ENCODE measurements at places on chromosomes 5 and 9.
A peak's percentile ranks its signal among the peaks of the same experiment; 100 is the strongest.

- DNase-seq, result no peak
Observed at GRCh38 chr5:40587376-40587775, 92.3 kb upstream of the PTGER4 start.

- DNase-seq, result no peak
Observed at GRCh38 chr9:80554856-80555255, 983.1 kb downstream of the TLE4 start.

- no peak for DNase-seq
Observed at GRCh38 chr5:42494414-42494813, 71.2 kb downstream of the GHR start.

DNA sequence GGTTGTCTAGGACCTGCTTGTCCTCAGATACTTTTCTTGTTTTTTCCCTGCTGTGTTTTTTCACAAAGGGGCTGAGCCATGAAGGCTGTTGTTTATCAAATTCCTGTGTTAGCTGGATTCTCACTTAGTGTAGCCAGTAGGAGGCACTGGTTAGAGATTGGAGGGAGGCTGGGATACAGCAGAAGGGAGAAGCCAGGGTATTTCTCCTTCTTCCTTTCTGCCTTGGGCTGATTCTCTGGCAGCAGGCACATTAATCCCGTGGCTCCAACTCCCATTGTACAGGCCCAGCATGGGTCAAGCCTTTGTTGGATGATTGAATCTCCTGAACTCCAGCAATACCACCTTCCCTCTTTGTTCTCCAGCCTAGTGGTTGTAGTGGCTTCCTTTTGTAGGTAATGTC lies 46.4 kb upstream of the FAM170A start:
- DNase-seq, result no peak

GRCh38 chr5:92659246-92659645 lies 921.8 kb downstream of the NR2F1-AS1 start:
- peak; percentile 5 for DNase-seq

- DNase-seq, result peak; percentile 37
Observed at GRCh38 chr5:67248703-67249589, 52.3 kb upstream of the CD180 start.

- DNase-seq, result no peak
Observed at GRCh38 chr5:159161361-159162214, 47.8 kb downstream of the RNF145 start.

- DNase-seq, result no peak
Observed at GRCh38 chr5:59036274-59036961, 453.5 kb downstream of the RAB3C start.

- DNase-seq, result no peak
Observed at GRCh38 chr5:167792514-167792913, 498.9 kb upstream of the WWC1 start.

DNA sequence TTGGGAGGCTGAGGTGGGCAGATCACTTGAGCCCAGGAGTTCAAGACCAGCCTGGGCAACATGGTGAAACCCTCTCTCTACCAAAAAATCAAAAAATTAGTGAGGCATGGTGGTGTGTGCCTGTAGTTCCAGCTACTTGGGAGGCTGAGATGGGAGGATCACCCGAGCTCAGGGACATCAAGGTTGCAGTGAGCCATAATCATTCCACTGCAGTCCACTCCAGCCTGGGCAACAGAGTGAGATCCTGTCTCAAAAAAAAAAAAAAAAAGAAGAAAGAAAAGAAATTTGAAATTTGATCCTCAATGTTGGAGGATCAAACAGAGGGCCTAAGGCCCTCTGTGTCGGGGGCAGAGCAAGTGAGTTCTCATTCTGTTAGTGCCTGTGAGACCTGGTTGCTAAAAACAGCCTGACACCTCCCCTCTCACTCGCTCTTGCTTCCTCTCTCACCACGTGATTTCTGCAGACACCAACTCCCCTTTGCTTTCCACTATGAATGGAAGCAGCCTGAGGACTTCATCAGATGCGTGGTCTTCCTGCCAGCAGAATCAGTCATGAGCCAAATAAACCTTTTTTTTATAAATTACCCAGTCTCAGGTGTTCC lies 8.4 kb upstream of the GOLPH3 start:
- DNase-seq, result no peak

DNA sequence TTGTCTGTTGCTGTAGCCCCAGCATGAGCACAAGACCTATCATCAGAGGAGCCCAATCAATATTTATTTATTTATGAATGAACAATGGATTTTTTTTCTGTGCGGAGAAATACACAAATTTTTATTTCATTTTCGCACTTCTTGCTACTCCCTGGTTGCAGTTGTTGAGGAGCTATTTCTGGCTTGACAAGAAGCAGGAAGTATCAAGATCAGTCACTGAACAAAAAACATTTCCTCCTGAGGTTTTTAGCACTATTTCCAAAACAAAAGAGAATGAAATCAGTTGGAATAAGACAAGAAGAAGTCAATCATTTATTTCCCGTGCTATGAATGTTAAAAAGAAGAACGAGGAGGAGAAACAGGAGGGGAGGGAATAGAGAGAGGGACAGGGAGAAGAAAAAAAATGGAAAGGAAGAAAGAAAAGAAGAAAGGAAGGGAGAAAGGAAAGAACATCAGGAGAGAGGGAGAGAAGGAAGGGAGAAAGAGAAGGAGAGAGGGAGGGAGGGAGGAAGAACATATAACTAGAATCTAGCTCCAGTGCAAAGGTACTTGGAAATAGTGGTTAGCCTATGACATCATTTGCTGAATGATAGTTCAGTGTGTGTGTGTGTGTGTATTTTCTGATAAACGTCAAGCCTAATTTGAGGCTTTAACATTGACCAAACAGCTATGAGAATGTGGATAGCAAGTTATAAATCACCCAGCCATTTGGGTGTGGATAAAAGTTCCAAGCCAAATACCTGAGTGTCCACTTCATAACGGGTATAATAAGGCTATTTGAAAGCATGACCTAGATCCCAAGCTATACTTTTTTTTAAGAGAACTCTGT lies 586.0 kb downstream of the EBF1 start:
- no peak for DNase-seq

- DNase-seq, result no peak
Observed at GRCh38 chr9:19533373-19533772, 124.6 kb downstream of the ACER2 start.

DNA sequence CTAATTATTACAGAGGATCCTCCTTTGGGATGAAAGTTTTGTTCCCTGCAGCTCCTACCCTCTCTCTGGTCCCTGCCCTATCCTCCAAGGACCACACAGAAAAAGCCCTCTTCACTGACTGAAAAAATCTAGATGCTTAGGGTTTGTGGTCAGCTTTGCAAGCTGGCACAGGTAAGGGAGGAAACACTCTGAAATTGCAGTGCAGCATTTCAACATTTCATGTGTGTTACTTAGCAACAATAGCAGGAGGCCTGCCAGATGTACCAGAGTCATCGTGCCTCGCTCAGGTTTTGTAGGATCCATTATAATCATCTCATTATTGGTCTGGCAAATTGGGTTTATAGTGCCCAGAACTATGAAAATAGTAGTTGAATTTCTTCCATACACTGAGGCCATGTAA lies 109.5 kb downstream of the PALM2AKAP2 start:
- DNase-seq, result peak; percentile 38

DNA sequence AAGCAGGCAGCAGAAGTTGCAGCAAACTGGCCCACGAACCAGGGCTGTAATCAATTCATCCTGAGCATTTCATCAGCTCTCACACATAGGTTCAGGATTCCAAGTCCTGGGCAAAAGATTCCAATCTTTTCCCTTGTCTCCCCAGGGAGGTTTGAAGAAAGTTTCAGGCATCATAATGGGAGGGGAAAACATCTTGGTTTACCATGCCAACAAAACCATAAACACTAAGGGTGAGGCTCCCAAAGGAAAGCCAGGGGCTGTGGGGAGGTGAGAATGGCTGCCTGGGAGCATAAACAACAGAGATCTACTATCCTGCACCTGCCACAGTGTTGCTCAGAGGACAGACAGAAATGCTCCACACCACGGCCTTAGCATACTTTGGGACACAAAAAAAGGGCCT lies 94.6 kb downstream of the SH3TC2 start:
- no peak for DNase-seq

DNA sequence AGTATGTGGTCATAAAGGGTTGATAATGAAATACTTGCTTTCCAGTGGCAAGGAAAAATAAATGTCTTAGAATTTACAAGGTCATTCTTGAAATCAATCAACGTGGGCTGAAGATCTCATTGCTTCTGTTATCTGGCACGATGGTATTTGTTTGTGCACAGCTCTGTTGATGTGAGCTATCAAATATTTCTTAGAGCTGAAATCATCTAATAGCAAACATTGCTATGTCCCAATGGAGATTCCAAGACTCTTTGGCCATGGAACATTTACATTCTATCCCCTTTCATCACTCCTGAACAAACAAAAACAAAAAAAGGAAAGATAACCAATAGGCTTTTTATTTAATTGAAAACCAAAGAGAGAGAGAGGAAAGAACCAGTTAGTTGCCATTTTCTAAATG lies 111.5 kb upstream of the CCDC152 start:
- no peak for DNase-seq

GRCh38 chr9:35673132-35674024 lies at the start of gene CA9:
CA9 (plus strand) TSS chr9:35673928; CDS start chr9:35673960, 32 bp downstream.
- no peak for DNase-seq

DNA sequence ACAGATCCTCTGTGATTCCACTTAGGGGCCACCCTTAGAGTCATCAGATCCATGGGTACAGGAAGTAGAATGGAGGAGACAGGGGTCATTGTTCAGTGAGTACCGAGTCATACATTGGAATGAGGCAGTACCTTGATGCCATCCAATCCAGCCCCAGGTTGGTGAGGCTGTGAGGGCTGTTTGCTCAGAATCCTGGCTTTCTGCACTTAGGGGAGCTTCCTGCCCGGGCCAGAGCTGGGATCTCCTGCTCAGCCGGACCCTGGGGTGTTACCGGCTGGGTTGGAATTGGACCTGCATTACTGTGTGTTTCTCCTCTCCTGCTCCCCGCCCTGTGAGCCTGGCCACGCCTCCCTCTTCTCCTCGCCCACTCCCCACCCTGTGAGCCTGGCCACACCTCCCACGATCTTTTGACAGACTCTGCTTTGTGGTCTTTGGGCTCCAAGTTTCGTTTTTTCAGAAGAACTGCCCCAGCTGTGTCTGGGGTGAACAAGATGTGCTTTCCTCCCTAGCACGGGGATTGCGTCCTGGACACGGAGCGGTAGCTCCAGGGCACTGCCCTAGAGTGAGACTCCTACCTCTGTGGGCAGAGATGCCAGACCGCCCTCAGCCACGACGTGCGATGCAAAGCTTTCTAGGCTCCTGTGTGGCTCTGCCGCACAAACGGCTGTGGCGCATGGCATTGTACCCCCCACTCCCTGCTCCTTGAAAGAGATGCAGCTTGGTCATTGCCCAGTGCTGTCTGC lies 15.4 kb downstream of the TRAF2 start:
- DNase-seq, result peak; percentile 77

DNA sequence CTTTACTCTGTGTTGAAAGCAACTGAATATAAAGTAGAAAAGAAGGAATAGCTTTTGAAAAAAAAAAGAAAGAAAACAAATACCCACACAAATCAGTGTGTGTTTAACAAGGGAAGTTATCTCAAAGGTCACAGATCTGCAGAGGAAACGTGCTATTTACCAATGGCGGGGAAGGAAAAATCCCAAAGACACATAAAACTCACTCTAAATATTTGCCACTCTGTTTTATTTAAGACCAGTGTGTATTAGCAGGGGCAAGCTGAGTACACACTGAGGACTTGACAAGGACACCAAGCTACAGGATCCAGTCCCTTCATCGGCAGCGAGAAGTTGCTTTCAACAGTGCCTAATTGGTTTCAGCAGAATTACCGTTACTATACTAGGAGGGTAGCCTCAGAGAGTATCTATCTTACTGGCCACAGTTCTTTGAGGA lies 252.5 kb downstream of the DEPDC1B start:
- DNase-seq, result no peak

- DNase-seq, result no peak
Observed at GRCh38 chr9:89470224-89470839, 27.6 kb downstream of the SEMA4D start.

- DNase-seq, result no peak
Observed at GRCh38 chr9:13478160-13478559, 198.7 kb upstream of the MPDZ start.

DNA sequence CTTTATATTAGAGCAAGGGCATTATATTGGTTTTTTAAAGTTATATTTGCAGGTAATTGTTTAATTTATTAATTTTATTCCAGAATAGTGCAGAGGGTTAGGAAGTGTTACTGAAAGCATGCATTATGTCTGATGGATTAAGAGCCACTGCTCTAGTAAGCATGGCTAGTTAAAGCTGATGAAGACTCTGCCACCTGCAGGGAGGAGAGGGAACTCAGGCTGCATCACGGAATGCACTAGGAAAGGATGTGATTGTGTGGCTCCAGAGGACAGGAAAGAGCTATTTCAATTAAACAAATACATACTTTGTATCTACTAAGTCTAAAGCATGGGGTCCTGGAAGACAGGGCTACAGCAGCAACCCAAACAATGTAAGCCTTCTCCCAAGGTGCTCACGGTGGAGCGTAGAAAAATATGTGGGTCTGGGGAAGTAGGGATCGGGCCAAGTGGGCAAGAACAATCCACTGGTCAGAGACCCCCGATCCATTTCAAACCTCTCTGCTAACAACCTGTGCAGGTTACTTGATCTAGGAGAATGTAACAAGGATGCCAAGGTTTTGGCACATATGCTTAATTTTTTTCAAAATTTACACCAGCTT lies 15.3 kb upstream of the GRXCR2 start:
- DNase-seq, result peak; percentile 43
